ENCODE measurements at places on chromosomes 7 and 10.

- no peak for DNase-seq
Observed at GRCh38 chr7:103689255-103689654, 243.2 kb upstream of the SLC26A5 start.

- DNase-seq, result no peak
Observed at GRCh38 chr10:10987111-10987510, 30.6 kb upstream of the CELF2 start.

GRCh38 chr10:54622017-54622416 is 179.0 kb downstream of the PCDH15 start:
- DNase-seq, result no peak

DNA sequence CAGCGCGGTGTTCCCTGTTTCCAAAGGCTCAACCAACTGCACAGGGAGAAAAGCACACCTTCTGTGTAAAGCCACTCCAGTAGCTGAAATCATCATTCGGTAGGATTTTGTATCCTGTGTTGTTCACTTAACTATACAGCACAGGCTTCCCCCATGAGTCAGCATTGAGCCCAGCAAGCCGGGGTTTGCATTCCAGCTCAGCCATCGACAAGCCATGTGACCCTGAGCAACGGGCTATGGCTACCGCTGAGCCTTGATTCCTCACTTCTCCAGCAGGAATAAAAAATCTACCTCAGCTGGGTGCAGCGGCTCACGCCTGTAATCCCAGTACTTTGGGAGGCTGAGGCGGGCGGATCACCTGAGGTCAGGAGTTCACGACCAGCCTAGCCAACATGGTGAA is 44.1 kb upstream of the ATP6V0A4 start:
- DNase-seq, result no peak

DNA sequence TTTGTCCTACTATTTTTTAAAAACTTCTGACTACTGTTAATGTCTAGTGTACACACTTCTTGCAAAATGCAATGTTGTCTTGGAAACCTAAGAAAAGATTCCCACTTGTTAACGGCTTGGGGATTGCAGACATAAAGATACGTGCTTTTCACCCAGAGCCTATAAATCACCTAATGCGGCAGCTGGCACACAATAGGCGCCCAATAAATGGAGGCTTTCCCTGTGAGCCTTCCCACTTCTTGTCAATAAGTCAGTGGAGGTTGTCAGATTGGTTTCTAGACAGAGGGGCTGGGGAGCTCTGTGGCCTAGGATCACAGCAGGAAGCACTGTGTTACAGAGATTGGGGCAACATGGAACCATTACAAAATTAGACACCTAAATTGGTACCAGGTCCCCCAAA is 74.7 kb downstream of the VSTM4 start:
- DNase-seq, result no peak

- DNase-seq, result no peak
Observed at GRCh38 chr10:78475437-78475836, 441.8 kb downstream of the RPS24 start.

GRCh38 chr7:37031571-37032257 is 307.4 kb upstream of the AOAH start:
- no peak for DNase-seq

DNA sequence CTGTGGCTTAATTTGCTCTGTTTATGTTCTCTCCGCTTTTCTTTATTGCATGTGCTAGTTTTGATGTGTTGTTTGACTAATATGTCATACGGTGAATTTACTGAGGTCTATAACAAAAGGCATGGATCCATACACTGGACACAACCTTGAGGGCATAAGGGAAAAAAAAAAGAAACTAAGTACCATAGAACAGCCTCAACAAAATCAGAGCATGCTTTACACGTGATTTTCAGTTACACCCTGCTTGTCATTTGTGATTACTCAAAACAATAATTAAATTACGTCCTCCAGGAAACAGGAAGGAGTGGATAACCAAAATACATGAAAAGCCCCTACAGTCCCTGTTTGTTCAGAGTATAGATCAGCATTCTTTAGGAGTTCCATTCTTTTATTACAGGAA is 150.5 kb downstream of the CRPPA start:
- DNase-seq, result no peak

- no peak for DNase-seq
Observed at GRCh38 chr10:86878983-86879713, 78.3 kb downstream of the MMRN2 start.

DNA sequence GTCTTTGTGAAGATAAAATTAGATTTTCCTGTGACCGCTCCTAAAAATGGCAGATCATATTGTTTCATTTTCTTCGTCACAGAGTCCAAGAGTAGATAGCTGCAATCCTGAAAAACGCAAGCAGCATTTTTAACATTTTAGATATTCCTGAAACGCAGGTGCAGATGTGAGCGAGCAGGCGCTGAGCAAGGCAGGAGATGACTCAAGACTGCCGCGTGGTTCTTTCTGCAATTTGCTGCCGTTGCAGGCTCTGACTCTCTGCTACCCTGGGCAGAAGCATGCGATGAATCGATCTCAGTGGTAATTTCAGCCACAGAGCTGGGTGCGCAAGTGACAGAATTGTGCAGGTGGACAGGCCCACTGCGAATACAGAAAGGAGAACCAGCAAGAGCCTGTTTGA is 331.9 kb downstream of the ACTR3B start:
- no peak for DNase-seq

GRCh38 chr10:17453373-17454091 is 863 bp downstream of the ST8SIA6 start:
- no peak for DNase-seq

DNA sequence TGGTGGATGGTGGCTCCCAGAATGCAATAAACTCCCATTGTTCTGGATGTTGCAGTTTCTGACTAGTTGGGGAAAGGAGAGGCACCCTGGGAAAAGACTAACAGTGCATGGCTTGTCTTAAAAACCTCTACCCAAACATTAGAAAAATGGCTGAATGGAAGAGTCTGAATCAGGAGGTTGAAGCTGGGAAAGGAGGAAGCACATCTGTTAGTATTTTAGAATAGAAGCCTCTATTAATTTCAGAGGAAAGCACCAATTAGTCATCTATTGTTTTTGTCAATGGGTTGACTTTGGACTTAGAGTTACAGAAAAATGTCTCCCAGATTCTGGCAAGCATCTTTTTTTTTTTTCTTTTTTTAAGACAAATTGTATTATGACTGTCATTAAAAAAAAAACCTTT is 56.1 kb upstream of the ELMO1 start:
- DNase-seq, result no peak

DNA sequence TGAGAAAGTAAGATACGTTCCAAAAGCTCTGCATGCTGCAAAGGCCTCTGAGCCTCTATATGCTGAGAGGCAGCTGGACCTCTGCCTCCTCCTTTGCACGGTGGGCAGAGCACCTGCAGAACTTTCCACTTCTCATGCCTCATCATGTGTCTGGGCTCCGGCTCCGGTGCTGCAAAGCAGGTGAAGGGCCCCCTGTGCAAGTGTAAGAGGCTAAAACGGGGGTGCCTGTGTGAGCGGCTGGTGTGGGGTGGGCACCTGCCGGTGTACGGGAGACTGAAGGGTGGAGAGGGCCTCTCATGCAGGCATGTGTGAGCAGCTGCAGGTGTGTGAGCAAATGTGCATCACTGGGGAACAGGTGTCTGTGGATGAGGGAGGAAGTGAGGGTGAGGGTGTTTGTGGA is 121.0 kb downstream of the KCNMA1 start:
- DNase-seq, result no peak

DNA sequence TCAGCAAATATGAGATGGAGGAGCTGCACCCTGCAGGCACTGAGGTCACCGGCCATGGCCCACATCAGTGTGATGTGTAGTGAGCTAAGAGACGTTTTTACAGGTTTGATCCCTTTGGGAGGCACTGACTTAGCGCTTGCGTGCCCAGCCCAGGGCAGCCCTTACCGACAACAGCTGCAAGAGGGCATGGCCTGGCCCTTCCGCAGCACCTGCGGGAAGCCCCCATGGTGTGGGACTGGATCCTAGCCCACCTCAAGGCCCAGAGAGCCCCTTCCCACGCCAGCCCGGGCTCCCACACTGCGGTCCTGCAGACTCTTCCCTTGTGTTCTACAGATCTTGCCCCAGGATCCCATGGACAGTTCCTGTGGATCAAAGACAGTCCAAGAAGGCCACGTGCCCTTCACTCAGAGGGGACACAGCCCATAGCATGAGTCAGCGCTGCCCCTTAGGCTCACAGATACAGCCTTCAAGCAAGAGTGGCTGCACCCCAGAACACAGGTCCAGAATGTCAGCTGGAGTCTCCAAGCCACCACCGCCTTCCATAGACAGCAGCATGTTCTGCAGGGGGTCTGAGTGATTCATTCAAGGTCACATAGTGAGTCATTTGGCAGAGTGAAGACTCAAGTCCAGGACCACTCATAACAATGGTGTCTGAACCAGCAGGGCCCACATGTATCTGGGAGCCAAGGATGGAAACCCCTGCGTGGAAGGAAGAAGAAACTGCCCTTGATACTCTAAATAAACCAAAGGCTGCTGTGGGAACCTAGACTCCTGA is 25.4 kb downstream of the TLL2 start:
- DNase-seq, result no peak

DNA sequence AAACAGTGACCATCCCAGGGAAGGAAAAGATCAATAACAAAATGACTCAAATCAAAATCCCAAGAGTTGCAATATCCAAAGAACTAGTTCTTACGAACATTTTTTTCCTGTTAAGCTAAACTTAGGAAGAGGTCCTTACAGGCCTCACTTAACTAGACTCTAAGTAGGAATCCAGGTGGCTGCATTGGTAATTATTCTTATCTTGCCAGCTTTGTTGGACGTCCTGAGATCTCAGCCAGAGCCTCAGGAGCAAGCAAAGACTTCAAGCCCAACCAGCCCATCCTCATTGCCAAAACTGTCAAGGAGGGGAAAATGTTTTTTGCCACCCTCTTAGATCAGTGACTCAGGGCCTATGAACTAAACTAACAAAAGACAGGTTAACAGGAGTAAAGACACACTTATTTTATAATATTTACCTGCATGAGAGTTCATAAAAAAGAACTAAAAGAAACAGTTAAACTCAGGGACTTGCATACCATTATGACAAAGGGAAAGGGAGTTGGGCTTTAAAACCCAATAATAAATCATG is 18.3 kb upstream of the PPP1R9A start:
- no peak for DNase-seq

GRCh38 chr7:98613601-98614425 is 3.3 kb upstream of the NPTX2 start:
- DNase-seq, result no peak

- no peak for DNase-seq
Observed at GRCh38 chr7:30464231-30464671, 14.3 kb downstream of the NOD1 start.

DNA sequence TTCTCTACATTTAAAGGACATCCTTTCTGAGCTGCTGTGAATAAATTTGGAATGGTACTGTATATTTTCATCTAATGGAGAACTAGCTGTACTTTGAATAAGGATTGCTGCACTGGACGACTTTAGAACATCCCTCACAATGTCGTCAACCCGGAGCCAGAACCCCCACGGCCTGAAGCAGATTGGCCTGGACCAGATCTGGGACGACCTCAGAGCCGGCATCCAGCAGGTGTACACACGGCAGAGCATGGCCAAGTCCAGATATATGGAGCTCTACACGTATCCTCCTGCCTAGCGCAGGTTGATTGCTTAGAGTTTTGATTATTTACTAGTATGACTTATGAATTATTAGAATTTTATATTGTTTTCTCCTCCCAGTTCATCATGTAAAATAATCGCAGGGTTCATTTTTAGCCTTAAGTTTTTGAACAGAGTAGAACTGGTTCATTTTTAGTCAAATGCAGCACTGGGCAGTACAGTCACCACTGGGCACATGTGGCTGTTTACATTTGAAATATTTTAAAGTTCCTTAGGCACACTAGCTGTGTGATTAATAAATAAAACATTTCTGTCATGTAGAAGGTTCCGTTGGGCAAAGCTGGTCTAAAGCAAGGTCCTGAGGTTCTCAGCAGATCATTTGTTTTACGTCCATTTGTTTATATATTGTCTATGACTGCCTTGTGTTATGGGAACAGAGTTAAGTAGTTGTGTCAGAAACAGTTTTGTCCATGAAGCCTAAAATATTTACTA is 31.5 kb downstream of the CUL1 start:
- DNase-seq, result no peak

- DNase-seq, result no peak
Observed at GRCh38 chr10:71080381-71081228, 131.8 kb upstream of the UNC5B start.

DNA sequence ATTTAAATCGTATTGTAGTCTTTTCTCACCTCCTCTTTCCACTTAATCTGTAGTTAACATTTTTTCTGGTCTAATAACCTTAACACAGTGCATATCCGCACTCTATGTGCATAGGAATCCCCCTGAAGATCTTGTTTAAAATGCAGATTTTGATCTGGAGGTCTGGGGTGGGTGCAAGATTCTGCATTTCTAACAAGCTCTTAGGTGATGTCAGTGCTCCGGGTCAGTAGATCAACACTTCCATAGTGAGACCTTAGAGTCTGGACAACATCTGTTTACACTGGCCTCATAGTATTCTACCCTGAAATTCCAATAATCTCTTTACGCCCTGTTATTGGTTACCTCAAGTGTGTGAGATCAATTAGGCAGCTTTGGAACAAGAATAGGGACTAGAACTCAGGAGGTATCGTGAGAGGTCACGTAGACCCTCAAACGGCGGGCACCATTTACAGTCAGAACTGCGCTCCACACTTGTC is 434 bp upstream of the PLEKHA8 start:
- DNase-seq, result no peak

DNA sequence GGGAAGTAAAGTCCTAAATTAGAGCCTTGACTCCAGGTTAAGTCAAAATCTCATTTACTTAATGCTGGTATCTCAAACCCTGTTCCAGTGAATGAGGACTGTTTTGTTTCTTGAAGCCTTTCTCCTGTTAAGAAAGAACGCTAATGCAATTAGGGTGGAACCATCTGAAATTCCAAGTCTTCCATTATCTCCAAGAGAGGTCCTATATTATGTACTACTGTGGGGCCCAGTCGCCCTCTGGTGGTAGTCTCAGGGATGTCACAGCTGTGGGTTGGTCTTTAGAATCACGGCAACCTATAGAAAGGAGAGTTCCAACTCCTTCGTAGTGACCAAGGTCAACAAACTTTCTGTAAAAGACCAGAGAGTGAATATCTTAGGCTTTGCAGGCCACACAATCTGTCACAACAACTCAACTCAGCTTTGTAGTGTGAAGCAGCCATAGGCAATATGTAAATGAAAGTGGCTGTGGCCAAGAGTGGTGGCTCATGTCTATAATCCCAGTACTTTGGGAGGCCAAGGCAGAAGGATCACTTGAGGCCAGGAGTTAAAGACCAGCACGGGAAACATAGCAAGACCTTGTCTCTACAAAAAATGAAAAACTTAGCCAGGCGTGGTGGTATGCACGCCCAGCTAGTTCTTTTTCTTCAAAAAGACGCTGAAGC is 9.3 kb downstream of the RPP38 start:
- DNase-seq, result peak; percentile 40

DNA sequence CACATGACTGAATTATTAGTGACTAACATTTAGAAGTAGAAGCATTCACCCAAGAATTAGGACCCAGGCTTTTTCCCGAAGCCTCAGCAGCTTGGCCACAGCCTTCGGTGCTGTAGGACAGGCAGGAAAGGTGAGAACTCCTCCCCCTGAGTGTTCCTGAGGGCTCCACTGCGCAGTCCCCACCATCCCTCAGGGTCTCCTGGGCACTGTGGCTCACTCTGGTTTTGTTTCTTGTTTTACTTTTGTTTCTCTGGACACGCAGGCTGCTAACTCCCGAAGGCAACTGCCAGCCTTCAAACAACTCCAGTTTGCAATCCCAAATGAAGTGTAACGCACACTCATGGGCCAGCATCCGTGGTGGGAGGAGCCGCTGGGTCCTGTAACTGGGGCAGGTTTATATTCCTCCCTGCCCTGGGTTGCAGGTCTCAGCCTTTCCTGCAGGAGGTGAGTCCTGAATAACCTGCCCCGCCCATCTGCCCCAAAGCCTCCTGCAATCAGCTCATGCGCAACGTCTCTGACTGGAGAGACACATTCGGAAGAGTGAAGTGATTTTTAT is 492.9 kb downstream of the PTPRN2 start:
- no peak for DNase-seq
